T-helper 9 cell (primary cell): ENCODE measurements at places on chromosomes 3 and 15.

GRCh38 chr15:51193526-51193925 lies 98.8 kb upstream of the TNFAIP8L3 start:
- DNase-seq = no peak

GRCh38 chr3:194685065-194685717 lies 492 bp upstream of the FAM43A start:
- DNase-seq = no peak

GRCh38 chr3:151377768-151378385 lies 6.7 kb downstream of the P2RY12 start:
- no peak for DNase-seq

DNA sequence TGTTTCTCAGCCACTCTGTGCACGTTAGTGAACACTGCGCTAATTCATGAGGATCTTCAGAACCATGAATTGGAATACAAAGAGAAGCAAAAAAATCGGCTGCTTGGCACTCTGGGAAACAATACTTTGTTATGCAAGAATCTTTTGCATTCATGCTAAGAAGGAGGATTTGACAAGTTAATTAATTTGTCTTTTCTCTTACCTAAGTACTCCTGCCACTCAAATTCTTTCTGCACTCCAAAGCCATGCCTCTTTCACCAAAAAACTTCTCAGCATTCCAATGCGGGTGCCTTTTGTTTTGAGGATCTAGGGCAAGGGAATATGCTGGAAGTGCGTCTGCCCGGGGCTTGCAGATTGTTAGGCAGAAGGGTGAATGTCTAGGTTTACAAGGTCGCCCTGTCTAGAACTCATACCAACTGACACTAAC lies 11.3 kb upstream of the KAT2B start:
- DNase-seq = no peak

DNA sequence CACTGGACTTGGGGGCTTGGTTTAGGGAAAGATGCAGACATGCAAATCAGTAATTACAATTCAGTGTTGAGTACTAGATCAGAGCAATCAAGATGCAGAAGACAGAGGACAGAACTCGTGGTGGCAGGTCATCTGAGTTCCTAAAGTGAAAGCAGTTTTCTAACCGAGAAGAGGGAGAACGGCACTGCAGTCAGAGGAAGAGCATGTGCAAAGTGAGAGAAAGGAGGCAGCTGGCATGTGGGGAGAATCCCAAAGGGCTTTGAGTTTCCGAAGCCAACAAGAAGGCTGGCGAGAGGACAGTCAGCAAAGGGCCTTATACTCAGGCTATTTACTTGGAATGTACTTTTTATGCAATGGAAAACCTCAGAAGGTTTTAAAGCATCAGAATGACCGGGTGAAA lies 87.0 kb downstream of the ANP32A start:
- no peak for DNase-seq

GRCh38 chr15:68298882-68299381 lies 21.4 kb downstream of the FEM1B start:
- no peak for DNase-seq

GRCh38 chr3:167728176-167728575 lies 6.5 kb downstream of the PDCD10 start:
- no peak for DNase-seq

GRCh38 chr15:35362195-35362829 lies 183.7 kb downstream of the DPH6 start:
- DNase-seq = no peak

DNA sequence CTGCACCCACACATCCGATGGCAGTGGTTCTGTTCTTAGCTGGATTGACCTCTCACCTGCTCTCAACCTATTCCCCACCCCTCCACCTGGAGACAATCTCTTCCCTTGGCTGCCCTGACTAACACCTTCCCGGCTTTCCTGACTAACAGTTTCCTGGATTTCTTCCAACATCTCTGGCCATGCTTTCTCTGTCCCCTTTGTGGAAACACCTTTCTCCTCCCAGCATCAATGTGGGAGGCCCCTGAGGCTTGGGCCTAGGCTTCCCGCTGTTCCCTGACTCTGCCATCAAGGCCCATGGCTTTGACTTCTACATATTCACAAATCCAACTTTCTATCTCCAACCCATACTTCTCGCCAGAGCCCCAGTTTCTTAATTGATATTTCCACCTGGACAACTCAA lies 142.8 kb upstream of the ATP2B2 start:
- DNase-seq = no peak

DNA sequence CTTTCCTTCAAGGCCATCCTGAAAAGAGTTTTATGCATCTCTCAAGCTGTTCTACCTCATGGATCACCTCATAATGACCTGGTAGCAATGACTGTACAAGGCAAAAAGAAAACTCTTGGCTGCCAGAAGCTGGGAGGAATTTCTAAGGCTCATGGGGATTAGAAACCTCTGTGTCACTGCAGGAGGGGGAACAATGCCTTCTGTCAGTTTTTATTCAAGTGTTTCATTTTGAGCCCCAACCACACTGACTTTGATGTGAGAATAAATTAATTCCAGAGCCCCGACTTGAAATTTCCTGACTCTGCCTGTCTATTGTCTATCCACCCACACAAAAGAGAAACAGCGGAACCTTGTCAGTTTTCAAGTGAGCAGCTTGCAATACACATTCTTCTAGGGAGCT lies 58.7 kb upstream of the MRPL3 start:
- no peak for DNase-seq

GRCh38 chr15:62649793-62650420 lies 392.6 kb upstream of the TPM1 start:
- no peak for DNase-seq

- no peak for DNase-seq
Observed at GRCh38 chr15:34370129-34370528, 3.1 kb upstream of the LPCAT4 start.

- DNase-seq = no peak
Observed at GRCh38 chr3:127753338-127753737, 69.0 kb downstream of the MGLL start.

- no peak for DNase-seq
Observed at GRCh38 chr3:20488151-20488550, 302.1 kb upstream of the SGO1 start.

DNA sequence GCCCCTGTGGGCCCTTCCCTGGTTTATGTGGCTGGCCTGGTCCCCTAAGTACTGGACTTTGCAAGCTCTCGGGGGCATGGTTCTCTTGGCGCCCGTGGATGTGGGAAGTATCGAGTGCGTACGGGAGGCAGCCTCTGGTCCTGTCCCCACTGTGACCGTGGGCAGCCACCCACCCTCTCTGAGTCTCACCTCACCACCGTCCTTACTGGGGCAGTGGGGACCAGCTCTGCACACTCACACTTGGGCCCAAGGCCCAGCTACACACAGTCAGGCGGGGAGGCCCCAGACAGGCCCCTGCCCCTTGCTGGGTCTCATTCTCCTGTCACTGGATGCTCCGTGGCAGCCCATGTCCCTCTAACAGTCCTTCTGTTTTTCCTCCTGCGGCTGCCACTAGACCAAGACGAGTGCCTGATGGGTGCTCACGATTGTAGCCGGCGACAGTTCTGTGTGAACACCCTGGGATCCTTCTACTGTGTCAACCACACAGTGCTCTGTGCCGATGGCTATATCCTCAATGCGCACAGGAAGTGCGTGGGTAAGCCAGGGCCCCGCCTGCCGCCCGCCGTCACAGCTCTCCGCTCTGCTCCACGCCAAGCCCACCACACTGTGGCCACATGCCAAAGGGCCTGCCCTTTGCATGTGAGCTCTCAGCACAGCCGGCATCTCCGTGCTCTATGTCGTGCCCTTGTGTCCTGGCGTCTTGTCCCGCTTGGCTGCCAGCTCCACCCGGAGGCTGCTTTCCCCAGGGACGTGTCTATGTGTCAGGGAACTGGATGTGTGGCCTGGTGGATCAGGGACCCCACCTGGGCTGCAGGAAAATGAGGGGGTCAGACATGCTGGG lies 72.7 kb downstream of the FBLN2 start:
- DNase-seq = no peak

DNA sequence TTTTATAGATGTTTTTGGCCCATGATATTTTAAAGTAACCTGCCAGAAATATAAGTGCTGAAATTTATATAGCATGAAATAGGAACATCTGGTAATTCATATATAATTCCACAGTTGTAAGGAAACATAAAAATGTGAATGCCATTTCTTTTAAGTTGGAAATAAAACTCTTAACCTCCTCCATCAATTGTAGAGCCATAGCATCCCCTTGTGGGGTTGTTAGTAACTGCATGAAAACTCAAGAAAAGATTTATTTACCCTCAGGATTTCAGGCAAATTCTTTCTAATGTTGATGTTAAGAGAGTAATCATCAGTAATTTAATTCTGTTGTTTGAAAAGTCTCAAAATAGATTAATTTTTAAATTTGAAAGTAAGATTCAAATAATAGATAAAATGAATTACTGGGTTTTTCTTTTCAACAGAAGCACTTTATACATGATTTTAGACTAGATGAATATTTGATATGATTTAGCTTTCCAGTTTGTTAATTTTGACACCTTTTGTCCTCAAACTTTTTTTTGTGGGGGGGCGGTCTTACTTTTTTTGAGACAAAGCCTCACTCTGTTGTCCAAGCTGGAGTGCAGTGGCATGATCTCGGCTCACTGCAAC lies 74.7 kb downstream of the RASA2 start:
- DNase-seq = peak; percentile 13

GRCh38 chr3:168939651-168940238 lies 723.8 kb downstream of the MECOM start:
- no peak for DNase-seq

DNA sequence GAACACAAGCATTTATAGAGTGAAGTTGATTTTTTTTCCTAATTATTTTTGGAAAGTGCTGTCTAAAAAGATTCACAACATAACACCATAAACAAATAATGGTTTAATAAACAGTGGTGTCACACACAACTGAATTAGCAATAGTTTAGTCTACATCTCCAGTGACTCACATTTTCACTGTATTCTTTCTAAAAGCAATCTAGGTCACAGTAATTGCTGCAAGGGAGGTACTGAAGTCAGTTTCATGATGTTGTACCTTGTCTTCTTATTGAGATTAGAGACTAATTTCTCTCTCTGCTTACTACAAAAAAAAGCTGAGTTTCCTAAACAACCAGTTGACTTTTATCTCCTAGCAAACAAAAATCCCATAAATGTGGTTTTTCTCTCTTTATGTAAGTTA lies 29.6 kb downstream of the PLSCR4 start:
- DNase-seq = no peak

DNA sequence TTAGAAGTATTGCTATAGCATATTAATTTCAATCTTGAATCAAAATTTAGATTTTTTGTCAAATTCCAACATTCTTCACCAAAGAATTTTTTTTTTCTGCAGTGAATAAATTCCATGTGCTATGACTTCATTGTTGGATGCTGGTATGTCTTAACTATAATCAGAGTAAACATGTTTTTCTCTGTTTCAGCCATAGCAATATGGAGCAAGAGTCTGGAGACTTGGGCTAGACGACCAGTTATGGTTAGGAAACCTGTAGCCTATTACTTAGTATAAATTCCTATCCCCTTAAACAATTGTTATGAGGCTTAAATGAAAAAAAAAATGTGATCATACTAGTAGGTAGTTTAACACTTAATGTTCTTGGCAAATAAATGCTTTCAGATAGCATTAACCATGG lies 431.9 kb upstream of the FRG2C start:
- no peak for DNase-seq

DNA sequence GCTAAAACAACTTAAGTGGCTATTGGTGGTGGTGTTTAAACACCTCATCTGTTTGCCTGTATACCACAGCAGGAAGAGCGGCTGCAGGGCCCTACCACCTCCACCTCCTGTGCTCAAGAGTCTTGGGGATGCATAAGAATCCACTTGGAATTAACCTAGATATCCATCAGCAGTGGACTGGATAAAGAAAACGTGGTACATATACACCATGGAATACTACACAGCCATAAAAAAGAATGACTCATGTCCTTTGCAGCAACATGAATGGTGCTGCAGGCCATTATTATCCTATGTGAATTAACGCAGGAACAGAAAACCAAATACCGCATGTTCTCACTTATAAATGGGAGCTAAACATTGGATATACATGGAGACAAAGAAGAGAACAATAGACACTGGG lies 76.8 kb downstream of the SETMAR start:
- DNase-seq = no peak

DNA sequence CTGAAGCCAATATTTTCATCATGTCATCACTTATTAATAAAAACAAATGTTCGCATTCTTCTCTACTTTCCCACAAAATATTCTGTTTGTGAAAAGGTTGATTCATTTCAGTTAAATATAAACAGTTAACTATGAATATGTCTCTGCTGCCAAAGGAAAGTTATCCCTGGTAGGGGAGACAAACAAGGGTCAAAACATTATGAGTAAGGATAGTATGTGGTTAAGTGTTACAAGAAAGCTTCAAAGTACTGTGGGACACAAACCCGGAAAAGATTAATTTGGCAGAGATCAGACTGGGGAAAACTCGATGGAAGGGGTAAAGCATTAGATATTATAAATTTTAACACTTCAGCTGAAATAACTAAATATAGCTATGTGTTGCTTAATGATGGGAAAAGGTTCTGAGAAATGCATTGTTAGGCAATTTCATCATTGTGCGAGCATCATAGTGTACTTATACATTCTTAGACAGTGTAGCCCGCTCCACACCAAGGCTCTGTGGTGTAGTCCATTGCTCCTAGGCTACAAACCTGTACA lies 436.5 kb upstream of the TBL1XR1 start:
- DNase-seq = no peak

DNA sequence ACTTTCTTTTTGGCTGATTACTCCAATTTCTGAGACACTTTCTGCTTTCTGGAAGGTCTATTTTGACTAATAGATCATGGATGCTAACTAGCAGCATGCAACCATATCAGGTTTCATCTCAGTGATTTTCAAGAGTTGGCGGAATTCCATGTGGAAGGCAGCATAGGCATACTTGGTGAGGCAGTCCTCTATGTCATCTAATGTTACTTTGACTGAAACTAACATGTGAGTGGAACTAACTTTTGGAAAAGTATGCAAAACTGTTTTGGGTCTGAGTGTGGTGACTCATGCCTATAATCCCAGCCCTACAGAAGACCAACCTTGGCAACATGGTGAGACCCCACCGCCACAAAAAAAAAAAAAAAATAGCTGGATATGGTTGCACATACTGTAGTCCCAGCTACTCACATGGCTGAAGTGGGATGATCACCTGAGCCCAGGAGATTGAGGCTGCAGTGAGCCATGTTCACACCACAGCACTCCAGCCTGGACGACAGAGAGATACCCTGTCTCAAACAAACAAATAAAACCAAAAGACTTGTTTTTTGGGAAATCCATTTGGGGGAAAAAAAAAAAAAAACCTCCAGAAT lies 1033.7 kb downstream of the ROBO1 start:
- no peak for DNase-seq

- DNase-seq = no peak
Observed at GRCh38 chr3:99246010-99246654, 344.6 kb upstream of the DCBLD2 start.
